HS-5 (cell line): ENCODE measurements at places on chromosomes 6 and 20.

DNA sequence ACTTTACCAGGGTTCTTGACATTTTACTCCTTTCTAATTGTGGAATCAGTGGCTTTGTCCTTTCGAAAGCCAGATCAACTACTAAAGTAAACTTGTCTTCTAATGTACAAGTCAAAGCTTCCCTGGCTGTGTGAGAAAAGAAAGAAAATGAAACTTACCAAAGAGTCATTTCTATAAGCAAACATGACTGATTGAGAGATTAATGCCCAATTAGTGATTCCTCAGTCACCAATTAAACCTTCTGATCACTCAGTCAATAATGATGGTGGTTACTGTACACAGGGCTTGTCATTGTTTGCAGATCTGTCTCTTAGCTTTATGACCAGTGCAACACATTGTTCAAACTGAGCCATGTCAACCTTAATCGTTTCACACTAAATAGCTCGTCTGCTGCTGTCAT lies 1168.4 kb upstream of the CITED2 start:
- no peak for DNase-seq

DNA sequence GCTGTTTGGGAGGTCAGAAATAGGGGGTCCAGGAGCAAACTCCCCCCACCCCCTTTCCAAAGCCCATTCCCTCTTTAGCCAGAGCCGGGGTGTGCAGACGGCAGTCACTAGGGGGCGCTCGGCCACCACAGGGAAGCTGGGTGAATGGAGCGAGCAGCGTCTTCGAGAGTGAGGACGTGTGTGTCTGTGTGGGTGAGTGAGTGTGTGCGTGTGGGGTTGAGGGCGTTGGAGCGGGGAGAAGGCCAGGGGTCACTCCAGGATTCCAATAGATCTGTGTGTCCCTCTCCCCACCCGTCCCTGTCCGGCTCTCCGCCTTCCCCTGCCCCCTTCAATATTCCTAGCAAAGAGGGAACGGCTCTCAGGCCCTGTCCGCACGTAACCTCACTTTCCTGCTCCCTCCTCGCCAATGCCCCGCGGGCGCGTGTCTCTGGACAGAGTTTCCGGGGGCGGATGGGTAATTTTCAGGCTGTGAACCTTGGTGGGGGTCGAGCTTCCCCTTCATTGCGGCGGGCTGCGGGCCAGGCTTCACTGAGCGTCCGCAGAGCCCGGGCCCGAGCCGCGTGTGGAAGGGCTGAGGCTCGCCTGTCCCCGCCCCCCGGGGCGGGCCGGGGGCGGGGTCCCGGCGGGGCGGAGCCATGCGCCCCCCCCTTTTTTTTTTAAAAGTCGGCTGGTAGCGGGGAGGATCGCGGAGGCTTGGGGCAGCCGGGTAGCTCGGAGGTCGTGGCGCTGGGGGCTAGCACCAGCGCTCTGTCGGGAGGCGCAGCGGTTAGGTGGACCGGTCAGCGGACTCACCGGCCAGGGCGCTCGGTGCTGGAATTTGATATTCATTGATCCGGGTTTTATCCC lies at the start of gene VEGFA:
VEGFA (plus strand) TSS at position 686 of the 846 bp plus-strand sequence.
- DNase-seq = peak; percentile 68

GRCh38 chr6:135281227-135281626 lies 100.1 kb downstream of the MYB start:
- no peak for DNase-seq

- DNase-seq = no peak
These were observed 30.6 kb downstream of the MRPL14 start for GRCh38 chr6:44096612-44097011.

DNA sequence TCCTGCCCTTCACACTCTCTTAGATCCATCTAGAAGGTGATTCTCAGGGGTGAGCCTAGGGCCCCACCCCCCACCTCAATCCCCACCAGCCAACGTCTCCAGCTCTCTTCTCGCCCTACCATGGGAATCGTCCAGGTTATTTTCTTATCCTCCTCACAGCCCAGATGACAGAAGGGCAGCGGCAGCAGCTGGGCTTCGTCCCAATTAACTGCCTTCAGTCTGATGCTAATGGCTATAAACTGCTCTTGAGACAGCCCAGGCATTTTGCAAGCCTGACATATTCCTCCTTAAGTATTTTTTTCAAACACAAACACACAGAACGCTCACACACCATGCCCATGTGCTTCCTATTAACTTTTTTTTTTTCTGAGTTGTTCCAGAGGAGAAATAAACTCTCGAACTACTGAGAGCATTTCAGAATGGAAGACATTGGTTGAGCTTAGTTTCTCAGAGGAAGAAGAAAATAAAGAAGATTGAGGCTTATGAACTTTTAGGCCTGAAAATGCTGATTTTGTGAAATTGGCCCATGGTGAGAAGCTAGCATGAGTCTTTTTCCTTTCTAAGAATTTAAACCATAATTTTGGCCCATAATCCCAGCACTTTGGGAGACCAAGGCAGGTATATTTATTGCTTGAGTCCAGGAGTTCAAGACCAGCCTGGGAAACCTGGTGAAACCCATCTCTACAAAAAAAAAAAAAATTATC lies 124.6 kb downstream of the EYA2 start:
- DNase-seq = no peak

GRCh38 chr6:150088481-150089154 lies 19.7 kb upstream of the ULBP3 start:
- no peak for DNase-seq

- DNase-seq = no peak
These were observed 193.3 kb upstream of the SYNDIG1 start for GRCh38 chr20:24275946-24276705.

GRCh38 chr6:5968817-5969734 lies 37.6 kb downstream of the NRN1 start:
- DNase-seq = peak; percentile 19

DNA sequence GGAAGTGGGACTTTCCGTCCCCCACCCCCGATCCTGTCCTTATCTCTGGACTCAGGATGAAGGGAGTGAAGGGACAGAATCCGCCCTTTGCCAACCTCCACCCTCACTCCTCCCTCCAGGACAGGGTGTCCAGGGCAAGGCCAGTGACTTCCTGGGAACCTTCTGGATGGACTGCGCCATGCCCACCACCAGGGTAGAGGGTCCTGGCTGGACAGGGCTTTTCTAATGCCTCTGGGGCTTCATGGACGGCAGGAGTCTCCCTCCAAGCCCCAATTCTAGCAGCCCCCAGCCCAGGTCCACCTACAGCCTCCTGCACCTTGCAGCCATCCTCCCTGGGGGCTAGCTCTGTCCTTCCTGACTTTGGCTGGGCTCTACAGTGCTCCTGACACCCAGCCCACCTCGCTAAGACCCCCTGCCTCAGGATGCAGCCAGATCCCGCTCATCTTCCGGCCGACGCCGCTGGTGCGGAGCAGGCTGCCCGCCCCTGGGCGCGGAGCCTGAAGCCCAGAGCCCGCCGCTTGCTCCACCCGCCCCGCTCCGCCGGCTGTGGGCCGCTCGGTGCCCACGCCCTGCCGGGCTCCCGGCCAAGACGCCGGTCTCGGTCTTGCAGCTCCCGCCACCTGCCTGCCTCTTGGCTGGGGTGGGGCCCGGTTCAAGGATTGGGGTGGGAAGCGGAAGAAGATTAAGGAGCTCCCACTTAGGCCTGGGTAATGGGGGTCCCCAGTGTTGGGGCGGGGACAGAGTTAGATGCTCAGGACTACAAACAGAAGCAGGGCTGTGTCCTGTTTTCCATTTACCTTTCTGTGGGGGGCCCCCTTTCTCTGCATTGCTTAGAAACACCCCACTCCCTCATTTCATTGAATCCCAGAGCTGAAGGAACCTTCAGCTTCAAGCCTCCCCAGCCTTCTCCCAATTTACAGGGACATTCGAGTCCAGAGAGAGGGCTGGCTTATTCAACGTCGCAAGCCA lies 72.8 kb downstream of the MDGA1 start:
- DNase-seq = no peak

- no peak for DNase-seq
These were observed 19.7 kb downstream of the PLCB4 start for GRCh38 chr20:9088556-9088955.

DNA sequence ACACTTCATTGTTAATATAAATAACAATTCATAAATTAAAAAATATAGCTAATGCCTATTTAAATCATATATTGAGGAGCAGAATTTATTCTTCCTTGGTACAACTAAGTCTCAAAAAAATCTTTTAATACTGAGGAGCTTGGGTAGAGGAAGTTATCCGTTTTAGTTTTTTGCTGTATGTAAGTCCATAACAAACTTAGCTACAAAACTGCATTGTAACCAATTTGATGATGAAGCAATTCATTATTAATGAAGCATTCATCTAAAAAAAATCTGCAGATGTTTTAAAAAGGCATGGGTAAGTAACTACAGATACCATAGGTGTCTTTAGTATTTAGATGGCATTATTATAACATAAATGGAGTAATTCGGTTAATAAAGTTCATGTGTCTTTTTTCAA lies 1.3 kb downstream of the KHDRBS2 start:
- no peak for DNase-seq

DNA sequence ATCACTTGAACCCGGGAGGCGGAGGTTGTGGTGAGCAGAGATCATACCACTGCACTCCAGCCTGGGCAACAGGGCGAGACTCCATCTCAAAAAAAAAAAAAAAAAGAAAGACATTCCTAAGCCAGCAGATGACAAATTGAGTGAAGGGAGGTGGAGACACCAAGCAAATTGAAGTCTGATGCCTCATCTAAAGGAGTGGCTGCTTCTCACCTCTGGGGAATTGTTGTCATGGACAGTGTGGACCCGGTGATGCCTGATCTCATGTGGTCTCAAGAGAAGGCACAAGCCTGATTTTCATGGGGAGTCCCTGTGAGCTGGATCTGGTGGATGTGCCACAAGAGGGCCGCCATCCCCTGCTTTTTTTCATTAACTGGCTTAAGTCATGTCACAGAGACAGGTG lies 272.0 kb downstream of the ZNF217 start:
- no peak for DNase-seq

- no peak for DNase-seq
These were observed 48.7 kb upstream of the TAB2 start for GRCh38 chr6:149268768-149269167.

- DNase-seq = no peak
These were observed 9.3 kb downstream of the ADNP start for GRCh38 chr20:50921803-50922501.

GRCh38 chr6:39029156-39030011 lies 19.2 kb upstream of the GLP1R start:
- no peak for DNase-seq

- no peak for DNase-seq
These were observed 331.1 kb upstream of the HSF2 start for GRCh38 chr6:122068291-122068769.

GRCh38 chr20:1998193-1998520 lies 4.3 kb upstream of the PDYN start:
- DNase-seq = no peak

DNA sequence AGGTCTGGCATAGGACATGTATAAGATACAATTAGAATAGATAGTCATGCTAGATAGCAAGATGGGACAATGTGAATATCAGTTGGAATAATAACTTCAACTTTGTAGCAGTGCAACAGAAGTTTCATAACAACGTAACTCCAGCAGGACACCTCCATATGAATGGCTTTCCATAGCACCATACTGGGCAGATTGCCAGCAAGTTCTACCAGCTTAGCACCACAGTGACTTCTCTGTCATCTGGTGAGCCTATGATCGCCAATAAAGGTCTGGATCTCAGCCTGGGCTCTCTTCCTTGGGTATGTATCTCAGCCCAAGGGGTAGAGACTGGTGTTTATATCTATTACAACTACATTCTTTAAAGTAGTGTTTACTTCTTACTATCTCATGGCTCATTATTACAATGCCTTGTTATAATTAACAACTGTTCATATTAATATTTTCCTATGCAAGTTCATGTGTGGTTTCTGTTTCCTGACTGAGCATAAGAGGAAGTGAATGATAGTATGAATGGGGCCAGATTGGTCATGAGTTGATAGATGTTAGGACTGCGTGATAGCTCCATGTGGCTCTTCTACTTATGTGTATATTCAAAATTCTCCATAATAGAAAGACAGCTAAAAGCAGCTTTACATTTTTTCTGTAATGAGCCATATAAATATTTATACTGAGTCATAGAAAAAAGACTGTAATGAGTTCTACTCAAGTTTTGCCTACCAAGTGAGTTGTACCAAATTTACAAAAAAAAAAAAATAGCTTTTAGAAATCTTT lies 22.9 kb downstream of the HTR1B start:
- no peak for DNase-seq

GRCh38 chr20:38199501-38200390 lies 34.7 kb upstream of the TGM2 start:
- DNase-seq = no peak

- peak; percentile 10 for DNase-seq
These were observed 216.8 kb downstream of the HACE1 start for GRCh38 chr6:104642871-104643270.

DNA sequence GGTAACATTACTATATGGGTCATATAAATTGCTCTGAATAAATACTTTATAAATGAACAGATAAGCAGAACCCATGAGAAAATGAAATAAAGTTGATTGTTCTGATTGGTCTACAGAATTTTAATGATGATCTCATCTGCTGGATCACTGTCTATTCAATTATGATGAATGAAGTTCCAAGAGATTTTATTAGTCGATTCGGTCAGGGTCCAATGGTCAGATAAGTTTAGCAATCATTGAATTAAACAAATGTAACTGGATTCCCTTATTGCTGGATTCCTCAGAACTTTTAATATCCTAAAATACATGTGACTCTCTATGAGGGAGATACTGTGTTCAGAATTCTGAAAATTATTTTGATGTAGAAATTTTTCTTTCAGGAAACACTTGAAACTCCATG lies 715.2 kb downstream of the EPM2A start:
- DNase-seq = no peak

- DNase-seq = no peak
These were observed 12.6 kb upstream of the ZC3H12D start for GRCh38 chr6:149497365-149497764.

DNA sequence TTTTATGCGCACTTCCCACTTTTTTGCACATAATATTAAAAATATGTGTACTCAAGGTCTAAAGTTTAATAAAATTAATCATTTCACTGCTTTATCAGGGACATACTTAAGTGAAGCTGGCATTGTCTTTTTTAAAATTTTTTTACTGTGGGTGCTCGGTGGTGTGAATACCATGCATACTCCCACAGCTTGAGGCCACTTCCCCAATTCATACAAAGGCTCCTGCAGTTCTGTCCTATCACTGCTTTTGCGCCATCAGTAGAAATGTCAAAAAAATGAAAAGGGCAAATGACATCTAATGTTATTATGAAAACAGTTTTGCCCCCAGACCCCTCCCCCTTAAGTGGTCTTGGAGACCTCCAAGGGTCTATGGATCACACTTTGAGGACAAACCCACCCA lies 464.1 kb upstream of the ARID1B start:
- no peak for DNase-seq

DNA sequence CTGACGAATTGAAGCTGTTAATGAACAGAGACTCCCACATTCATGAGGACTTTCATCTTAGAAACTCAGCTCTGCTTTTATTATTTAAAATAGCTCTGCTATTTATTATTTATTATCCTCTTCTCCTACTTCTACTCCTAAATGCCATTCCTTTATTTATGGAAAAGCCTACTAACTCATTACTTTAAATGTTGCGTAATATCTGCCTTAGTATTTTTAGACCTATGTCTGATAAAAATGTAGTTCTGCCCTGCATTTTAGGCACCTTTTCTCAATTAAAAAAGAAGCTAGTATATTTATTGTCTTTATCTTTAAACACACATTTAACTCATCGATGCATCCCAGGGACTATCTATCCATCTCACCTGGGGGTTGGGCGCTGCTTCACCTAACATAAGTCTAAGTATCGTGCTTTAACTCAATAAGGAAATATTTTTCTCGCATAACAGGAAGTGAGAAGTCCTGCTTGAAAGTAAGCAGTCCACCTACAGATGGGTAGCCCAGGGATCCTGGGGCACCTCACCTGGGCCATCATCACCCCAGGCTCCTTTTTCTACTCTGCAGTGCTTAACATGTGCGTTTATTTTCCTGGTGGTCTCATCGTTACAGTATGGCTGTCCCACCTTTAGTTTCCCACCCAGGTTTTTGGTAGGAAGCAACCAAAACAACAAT lies 31.3 kb upstream of the FAM184A start:
- DNase-seq = no peak
